ENCODE measurements at places on chromosomes 4 and X. TPM values are rescaled to one million over a fixed set of nuclear protein-coding genes. Genes with fewer than 3 reads are reported as not detected.

Gene VCX2
- not detected for total RNA-seq

Gene COL4A6
- total RNA-seq = not detected

Gene S100G
- not detected for total RNA-seq

Gene NXF2B
- not detected for total RNA-seq

Gene HSD17B13
- total RNA-seq = 0.12 TPM

Gene IDUA
- total RNA-seq = 9.0 TPM

Gene SPANXA1
- not detected for total RNA-seq

Gene RPL10
- 3,654 TPM for total RNA-seq

Gene HMX1
- not detected for total RNA-seq

All from activated CD4-positive, alpha-beta memory T cell treated with anti-CD3 and anti-CD28 coated beads for 36 hours (primary cell).